ENCODE measurements at places on chromosomes 6 and 20.

GRCh38 chr20:11919581-11919980 lies 1.9 kb downstream of the BTBD3 start:
- DNase-seq: no peak

DNA sequence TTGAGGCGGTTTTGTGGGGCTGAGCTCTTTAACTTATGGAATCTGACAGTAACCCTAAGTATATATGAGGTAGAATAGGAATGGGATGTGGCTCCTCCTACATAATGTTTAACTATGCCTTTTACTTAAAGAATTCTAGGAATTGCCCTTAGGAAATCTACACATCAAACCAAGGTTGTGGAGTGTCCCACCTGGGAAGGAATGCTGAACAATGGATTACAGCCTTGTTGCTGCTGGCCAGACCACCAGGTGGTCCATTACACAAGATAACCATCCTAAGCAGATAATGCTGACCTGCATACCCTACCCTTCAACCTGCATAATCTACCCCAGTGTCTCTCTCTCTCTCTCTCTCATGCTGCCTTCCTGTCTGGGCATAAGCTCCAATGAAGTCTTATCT lies 35.0 kb upstream of the SLC22A16 start:
- no peak for DNase-seq

DNA sequence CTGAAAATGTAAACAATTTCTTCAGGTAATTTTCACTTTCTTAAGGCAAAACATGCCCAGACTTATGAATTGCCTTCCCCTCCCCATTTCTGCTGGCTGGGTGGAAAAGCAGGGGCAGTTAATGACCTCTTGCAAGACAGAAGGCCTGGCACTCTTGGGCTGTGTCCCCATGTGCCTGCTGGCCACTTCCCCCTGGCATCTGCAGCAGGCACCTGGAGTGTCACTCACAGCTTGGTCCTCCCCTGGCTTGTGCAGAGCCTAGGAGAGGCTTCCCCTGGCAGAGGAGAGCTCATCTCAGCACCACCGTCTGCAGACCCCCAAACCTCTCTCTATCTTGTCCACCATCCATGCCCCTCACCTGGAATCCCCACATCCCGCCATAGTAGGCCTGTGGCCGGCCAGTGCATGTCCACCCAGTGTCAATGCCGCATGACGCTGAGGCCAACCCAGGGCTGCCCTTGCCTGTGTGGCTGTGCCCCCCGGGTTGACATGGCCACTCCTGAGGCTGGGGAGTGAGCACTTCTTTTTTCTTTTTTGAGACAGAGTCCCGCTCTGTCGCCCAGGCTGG lies 83.5 kb upstream of the SLC22A23 start:
- no peak for DNase-seq

- DNase-seq: no peak
Measured at GRCh38 chr6:53115741-53116140, 32.9 kb downstream of the GCM1 start.

DNA sequence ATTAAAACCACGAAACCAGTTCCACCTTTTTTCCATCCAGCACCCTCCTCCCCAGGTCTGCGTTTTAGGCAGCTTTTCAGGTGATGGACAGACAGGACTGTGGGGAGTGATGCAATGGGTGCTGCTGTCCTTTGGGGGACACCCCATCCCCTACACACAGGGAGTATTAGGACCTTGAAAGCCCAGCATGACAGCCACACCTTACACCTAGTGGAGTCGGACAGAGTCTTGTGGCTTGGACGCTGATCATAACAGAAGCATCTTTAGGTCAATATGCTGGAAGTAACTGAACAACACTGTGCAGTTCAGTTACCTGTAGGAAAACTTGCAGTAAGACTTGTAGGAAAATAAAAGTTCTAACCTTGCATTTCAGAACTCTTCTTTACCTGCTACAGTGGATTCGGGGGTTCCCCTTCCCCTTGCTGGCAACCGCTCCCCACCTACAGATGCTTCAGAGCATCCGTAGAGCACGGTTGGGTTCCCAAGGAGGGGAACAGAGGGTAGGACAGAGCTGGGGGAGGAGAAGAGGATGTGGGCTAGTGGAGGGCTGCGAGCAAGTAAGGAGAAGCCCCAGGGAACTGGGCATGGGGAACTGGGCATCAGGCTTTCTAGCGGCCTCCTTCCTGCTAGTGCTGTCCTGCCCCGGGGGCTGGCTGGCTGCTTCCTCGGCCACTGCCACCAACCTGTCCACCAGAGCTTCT lies 31.7 kb downstream of the PLEKHG1 start:
- DNase-seq: no peak

DNA sequence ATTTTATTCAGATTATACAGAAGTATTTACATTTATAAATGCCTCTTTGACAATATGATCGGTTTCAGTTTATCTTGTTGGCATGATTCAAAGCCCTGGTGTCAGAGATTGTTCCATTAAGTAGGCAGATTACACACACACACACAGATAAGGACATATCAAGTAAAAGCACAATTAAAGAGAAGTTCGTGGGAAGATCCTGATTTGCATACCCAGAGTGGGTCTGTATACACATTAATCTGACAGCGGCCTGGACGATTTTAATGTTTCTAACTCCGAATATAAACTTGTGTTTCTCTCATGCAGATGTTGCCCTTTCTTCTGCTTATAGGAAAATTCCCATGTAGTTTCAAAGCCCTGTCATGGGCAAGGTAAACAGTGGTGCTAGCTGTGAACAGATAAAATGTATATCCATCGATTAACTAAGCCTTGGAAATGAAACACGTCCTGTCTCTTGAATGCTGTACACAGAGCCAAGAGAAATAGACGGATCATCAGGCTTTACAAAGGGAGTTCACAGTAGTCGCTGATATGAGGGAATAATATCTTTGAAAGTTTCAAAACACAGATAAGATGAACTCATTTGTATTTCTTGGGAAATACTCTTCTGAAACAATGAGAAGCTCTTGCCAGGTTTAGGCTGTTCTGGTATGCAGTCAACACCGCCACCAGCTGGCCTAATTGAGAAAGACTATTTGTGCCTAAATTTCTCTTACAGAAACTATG lies 108.2 kb upstream of the GMDS start:
- peak; percentile 5 for DNase-seq

- no peak for DNase-seq
Measured at GRCh38 chr6:3785745-3786098, 34.2 kb upstream of the PXDC1 start.

- no peak for DNase-seq
Measured at GRCh38 chr20:4549711-4550259, 171.9 kb upstream of the PRND start.

DNA sequence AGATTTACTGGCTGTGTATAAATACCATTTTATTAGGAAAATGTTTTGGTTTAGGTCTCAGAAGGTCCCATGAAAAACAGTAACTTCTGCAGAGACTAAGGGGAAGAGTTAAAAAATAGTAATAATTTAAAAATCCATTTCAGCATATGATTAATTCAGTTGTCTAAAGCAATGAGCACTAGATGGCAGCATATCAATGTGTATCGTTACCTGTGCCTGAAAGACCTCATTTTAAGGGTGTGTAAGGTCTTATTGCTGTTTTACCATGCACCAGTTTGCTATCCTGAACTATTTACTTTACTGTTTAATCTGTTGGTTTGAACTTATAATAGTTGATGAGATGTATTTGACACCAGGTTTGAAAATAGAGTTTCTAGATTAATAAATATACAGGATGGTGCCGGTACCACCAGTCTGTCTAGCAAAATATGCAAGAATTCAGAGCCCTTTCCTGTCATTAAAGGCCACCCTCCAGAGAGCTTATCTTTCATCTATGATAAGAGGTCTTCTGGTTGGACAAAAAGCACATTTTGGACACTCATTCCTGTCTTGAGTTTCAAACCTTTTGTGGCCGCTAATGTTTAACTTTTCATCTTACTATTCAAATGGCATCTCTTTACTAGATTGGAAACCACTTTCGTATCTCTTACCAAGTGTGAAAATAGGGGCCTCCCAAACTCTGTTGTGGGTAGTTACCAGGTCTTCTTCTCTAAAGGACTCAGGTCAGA lies 8.9 kb upstream of the AHI1 start:
- DNase-seq: no peak

- DNase-seq: no peak
Measured at GRCh38 chr6:166244353-166245045, 63.7 kb downstream of the PRR18 start.

DNA sequence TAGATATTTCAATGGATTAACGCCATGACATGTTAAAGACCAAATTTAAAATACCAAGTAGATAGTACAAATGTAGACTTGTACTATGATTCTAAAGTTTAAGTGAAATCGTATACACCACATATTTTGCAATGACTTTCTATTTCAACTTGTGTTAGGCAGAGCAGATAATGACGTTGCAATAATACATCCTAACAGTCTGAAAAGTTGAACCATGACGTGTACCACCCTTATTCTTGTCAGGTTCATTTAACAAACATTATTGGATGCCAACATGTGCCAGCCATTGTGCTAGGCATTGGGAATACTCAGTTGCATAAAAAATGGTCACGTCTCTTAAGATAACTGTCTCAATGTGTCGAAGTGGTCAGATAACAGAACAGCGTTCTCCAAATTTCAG lies 50.0 kb downstream of the BCAS1 start:
- DNase-seq: no peak

DNA sequence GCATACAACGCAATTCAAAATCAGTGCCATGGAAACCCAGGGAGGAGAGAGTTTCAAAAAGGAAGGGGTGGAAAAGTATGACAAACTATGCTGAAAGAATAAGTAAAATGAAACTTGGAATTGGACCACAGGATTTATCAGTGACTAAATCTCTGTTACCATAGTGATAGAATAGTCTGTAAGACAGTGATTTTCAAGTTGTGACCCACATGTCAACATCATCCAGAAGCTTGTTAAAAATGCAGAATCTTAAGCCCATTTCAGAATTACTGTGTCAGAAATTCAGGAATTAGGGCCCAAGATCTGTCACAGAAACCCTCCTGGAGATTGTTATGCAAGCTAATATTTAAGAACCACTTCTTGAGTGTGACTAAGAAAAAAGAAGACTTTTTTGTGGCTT lies 417.7 kb upstream of the JAG1 start:
- no peak for DNase-seq

DNA sequence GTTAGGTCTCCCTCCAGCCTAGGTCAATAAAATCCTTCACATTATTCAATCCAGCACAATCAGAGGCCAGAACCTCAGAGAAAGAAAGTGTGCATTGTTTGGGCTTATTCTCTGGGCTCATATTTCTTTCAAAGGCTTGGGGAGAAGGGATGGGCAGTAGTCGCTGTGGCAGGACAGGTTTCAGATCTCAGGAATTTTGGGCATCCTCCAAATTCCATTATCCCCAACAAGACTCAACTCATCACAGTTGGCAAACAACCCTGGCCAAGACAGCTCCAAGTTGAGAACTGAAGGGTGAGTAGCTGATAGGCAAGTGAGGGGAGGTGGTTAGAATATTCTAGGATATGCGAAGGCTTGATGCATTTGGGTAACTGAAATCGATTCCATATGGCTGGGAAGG lies 27.2 kb upstream of the CHD6 start:
- no peak for DNase-seq

DNA sequence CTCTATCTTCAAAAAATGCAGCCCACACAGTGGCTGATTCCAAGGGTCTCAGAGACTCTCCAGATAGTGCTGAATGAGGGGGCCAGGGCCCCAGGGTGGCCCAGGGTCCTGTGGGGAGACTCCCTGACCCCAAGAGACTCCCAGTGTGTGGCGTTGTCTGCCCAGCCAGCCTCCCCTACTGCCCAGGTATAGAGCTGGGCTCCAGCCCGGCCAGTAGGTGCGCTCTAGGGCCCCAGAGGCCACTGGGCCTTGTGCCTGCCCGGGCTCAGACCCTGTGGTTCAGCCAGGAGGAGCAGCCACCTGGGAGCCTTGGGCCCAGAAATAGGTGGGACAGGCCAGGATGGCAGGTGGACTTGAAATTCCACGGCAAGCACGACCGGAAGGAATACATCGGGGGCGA lies 30.3 kb upstream of the GATA5 start:
- DNase-seq: no peak

GRCh38 chr6:163113358-163113962 lies 301.1 kb upstream of the QKI start:
- DNase-seq: no peak

- no peak for DNase-seq
Measured at GRCh38 chr6:71510057-71510713, 221.6 kb downstream of the OGFRL1 start.

DNA sequence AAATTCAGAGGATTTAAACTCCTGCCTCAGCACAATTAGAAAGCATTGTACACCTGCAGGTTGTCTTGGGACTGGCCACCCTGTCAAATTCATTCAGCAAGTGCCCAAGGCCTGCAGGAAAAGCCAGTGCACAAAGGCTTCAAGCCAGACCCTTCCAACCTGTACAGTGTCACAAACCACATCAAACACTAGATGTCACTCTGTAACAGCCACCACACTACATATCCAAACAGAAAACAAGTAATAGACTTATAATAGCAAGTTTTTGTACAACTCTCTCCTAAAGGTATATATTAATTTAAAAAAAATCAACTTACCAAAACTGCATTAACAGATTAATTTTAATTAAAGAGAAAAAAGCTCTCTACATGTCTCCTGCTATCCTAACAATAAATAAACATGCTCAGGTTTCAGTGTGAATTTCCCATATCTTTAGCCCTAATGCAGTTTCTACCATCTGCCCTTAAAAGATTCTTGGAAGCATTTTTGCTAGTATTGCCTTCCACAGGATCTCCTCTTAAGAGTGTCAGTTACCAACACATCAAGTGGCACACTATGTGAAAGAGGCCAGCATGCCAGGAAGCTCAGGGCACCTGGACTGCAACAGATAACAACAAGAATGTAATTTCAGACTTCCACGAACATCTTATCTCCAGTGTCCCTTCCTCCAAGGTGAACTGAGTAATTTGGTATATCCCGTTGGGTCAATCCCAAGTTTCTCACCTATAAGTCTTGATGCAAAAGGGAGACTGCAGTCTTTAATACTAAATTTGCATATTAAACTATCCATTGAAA lies 47.5 kb downstream of the RALGAPA2 start:
- DNase-seq: no peak

DNA sequence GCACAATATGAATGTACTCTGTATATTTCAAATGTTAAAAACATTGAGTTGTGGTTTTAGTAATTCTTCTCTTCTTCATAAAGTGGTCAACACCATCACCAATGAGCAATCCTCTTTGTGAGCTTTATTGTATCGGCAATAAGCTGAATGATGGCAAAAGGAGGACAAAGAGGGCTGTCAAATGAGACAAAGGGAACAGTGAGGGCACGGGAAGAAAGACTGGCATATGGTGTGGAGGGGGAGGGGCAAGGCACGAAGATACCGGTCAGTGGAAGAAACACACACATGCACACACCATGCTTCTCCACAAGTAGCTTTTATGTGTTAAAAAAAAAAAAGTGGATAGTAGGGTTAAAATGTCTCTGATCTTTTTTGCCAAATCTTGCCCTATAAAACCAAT lies 506.8 kb upstream of the CITED2 start:
- no peak for DNase-seq

- no peak for DNase-seq
Measured at GRCh38 chr20:44911264-44911921, 1.5 kb downstream of the PABPC1L start.

DNA sequence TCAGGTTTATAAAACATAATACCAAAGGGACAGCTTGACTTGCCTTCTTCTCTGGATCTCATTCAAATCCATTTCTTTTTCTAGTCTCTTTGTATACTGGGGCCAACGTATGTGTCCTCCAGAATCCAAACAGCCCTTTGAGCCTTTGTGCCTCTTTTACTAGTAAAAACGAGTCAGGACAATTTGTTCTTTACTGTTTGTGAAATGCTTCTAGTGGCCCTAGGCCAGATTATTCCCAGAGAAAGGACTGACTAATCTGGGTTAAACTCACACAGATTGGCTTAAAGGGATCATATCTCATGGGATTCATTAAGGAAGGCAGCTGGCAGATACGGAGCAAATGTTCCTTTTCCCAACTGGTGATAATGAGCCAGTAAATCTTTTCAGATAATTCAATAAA lies 32.1 kb upstream of the MANEA start:
- DNase-seq: no peak
